ENCODE measurements at places on chromosomes 12 and 14. TPM values are rescaled to one million over a fixed set of nuclear protein-coding genes. Genes with fewer than 3 reads are reported as not detected.
A peak's percentile ranks its signal among the peaks of the same experiment; 100 is the strongest.

- DNase-seq, result no peak
Measured at GRCh38 chr12:50650285-50650684, 113.6 kb upstream of the ATF1 start.

DNA sequence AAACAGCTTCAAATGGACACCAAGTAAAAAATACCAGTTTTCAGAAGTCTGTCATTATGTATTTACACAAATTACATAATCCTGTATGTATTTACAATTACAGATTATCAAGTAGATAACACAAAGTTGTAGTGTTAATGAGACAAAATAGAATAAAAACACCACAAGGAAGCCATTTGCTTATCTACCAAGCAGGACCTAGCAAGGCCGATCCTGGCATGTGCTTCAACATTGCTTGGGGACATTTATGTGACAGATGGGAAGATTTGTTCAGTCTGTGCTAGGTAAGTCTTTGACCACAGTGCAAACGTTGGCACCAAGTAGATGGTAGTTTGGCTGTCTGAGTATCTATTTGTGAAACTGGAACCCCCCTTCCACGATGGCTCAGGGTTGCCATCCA, 35.8 kb downstream of the BCAT1 start:
- no peak for DNase-seq

- peak; percentile 77 for DNase-seq
Measured at GRCh38 chr14:36659010-36659821, 2.4 kb upstream of the PAX9 start.

DNA sequence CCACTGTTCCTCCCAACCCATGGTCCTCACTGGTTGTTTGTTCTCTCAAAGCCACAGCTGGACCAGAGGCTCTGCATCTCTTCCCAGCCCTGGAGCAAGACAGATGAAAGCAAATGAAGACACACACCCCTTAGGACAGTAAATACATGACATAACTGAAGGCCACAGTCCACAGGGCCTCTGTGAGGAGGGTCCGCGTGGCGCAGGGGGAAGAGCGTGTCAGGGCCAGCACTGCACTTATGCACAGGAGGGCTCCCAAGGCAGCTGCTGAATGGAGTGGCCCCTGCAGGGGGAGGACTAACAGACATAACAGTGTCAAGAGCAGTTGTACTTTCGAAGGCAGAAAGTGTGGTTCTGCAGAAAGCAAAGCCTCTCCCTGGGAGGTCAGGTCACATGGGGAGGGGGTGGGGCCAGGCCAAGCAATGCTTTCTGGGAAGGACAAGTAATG, 79.9 kb downstream of the CHGA start:
- DNase-seq, result no peak

DNA sequence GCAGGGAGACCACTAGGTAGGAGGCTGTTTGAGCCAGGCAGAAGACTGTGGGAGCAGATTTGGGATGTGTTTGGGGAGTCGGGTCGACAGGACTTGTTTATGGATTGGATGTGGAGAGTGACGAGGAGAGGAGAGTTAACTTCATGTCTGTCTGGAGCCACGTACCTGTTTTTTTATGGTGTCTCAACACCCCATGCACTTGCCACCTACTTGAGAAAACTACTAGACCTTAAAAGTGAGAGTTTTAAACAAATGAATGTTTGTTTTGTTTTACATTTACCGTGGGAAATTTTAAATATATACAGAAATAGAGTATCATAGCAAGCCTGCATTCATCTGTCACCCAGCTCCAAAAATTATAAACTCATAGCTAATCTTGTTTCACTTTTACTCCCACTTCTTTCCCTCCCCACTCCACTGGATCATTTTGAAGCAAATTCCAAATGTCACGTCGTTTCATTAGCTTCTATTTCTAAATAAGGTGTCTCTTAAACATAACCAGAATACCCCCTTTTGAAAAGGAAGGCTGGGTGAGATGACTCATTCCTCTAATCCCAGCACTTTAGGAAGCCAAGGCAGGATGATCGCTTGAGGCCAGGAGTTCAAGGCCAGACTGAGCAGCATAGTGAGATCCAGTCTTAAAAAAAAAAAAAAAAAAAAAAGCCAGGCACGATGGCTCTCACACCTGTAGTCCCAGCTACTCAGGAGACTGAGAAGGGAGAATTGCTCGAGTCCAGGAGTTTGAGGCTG, 136.2 kb downstream of the ANO6 start:
- DNase-seq, result no peak

DNA sequence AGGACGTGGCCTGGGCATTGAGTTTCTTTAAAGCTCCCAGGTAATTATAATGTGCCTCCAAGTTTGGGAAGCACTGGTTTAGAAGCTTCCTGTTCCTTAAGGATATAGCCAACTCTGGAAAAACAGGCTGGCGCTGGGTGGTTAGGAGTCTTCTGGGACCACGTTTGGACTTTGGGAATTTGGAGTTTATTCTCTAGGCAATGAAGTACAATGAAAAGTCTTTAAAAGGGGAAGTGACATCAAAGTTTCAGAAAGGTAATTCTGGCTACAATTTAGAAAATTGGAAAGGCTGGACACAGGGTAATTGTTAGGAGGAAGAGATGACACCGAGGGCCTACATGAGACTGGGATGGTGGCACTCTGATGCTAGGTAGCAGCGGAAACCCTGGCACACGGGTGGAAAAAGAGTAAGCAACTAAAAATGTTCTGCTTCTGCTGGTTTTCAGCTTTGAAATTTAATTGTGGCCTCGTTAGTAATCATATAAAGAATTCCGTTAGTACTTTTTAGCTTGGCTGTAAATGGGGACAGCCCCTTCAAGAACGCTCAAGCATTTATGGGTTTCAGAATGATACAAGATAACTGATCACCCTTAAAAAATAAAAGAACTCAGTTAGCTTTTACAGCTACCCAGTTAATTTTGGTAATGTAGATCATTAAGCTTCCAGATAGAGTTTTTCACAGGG, 12.7 kb upstream of the DCP1B start:
- no peak for DNase-seq

GRCh38 chr12:49827051-49827400, 1.2 kb downstream of the NCKAP5L start:
- no peak for DNase-seq

DNA sequence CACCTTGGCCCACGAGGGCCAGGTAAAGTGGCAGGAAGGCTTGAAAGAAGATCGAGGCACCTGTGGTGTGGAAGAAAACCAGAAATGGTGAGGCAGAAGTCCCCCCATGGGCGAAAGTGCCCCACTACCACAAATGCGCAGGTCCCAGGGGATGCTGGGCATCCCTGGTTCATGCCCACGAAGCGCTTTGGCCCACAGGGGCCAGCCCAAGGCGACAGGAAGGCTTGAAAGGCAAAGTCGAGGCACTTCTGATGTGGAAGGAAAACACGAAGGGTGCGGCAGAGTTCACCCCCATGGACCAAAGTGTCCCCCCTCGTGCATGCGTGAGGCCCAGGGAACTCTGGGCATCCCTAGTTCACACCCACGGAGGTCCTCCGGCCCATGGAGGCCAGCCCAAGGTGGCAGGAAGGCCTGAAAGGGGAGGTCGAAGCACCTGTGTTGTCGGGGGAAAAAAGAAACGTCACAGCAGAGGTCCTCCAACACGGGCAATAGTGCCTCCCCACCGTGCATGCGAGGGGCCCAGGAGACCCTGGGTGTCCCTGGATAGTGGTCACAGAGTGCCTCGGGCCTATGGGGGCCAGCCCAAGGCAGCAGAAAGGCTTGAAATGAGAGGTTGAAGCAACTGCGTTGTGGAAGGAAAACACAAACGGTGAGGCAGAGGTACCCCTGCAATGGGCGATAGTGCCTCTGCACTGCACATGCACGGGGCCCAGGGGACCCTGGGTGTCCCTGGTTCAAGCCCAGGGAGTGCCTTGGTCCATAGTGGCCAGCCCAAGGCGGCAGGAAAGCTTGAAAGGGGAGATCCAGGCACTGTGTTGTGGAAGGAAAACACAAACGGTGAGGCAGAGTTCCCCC, 373.9 kb downstream of the ALG10 start:
- peak; percentile 32 for DNase-seq

- no peak for DNase-seq
Measured at GRCh38 chr12:13099066-13099843, 4.2 kb downstream of the GSG1 start.

GRCh38 chr14:92728759-92729364, 19.6 kb downstream of the LGMN start:
- DNase-seq, result peak; percentile 58

GRCh38 chr12:1922985-1923384, 4.5 kb upstream of the CACNA2D4 start:
- DNase-seq, result no peak

GRCh38 chr14:22118899-22119477, 445.4 kb upstream of the OR4E1 start:
- DNase-seq, result no peak

GRCh38 chr12:62472472-62472871, 5.8 kb downstream of the MON2 start:
- no peak for DNase-seq

GRCh38 chr12:7190268-7191055, 976 bp downstream of the PEX5 start:
- DNase-seq, result peak; percentile 83

DNA sequence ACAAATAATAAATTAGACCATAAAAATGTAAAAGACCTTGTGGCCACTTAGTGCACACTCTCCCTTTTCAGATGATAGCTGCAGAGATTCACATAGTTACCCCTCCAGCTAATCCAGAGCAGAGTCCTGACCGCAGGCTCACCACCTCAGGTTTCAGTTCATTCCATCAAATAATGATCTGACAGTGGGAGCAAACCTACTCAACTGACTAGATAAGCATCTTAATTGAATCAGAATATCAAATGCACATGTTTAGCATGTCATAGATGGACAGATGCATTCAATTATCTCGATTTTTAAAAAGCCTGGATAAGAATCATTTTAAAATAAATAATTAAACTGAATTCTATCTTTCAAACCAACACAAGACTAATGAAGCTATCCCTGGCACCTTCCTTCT, 242.3 kb upstream of the PDZRN4 start:
- no peak for DNase-seq

- DNase-seq, result no peak
Measured at GRCh38 chr12:82835217-82835616, 148.5 kb downstream of the TMTC2 start.

GRCh38 chr12:8953773-8954402, 4.4 kb upstream of the M6PR start:
- DNase-seq, result no peak

DNA sequence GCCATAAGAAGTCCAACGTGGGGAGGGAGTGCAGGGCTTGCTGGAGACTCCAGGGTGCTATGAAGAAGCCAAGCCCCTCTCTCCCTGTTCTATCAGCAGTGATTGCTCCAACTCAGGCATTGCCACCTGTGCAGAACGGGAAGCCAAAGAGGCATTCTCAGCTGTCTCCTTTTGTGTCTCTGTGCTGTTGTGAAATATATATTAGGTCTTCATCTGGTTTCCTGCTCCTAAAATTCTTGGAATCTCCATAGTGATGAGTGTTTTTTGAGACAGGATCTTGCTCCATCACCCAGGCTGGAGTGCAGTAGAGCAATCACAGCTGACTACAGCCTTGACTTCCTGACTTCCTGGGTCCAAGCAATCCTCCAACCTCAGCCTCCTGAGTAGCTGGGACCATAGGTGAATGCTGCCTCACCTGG, 51.2 kb upstream of the AEBP2 start:
- no peak for DNase-seq

DNA sequence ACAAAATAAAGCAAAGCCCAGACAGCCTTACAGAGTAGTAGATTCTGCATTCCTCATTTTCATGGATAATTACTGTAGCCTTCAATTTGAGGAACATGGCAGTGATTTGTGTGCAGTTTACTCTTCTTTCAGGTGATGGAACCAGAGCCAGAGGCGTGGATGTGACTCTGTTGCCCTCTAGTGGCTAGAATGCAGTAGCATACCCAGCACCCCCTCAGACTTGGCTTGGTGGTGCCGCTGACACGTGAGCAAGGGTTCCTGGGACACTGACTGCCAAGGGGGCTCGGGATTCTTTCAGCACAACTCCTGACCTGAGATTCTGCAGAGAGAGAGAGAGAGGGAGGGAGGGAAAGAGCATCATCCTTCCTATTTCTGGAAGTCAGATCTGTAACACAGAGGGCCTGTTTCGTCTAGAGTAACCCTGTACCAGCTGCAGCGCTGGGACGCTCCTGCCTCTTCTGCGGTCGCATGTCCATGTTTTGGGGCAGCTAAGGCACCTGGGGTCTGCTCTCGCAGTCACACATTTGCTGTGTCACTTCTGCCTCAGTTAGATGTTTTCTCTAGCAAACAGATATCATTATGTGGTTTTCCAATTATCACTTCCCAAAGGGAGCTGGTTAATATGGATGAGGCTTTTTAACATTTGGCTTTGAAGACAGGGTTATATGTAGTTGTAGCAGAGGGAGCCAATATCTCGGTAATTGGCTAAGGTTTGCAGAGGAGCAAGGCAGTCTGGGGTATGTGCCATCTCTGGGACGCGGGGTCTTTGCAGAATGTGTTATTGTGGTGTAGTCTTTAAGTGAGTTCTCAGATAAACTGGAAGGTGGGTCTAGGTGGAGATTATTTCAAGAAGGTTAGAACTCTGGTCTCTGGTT, 428.1 kb downstream of the NRXN3 start:
- DNase-seq, result no peak

- DNase-seq, result peak; percentile 49
Measured at GRCh38 chr12:50117057-50117622, 5.1 kb downstream of the COX14 start.

DNA sequence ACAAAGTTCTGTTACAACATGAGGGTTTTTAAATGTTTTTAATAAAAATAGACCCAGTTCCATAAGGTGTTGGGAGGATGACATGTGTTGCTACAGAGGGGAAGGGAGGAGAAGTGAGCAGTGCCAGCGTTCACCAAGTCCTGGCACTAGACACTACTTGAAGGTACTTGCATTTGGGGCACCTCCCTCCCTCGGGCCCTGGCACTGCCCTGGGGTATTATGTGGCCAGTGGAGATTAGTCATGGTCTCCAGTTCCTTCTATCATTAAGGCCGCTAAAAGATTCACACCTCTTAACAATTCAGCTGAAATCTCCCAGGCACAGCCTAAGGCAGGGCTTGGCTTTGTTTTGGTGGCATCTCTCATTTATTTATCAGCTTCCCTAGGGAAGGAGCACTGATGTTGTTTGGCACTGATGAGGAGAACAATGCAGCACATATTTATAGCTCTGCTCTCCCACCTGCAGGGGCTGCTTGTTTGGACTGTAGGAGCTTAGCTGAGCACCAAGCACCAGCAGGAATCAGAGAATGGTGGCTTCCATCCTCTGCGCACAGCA, 155.5 kb upstream of the NTF3 start:
- DNase-seq, result no peak

DNA sequence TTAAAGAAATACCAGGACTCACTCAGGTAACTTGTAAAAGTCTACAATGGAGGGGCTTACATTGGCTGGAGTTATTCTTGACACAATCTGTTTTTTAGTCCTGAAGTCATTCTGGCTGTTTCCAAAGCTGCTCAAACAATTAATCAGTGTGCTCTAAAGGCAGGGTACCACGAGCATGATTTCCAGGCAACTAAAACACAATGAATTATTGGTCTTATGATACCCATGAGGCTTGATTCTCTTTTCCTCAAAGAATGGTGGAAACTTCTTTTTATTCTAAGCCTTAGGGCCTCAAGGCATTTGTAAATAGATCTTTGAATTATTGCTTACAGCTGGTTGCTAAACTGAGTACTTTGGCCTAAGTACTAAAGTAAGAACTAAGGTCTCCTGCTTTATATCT, 199.8 kb upstream of the PDZRN4 start:
- no peak for DNase-seq

Gene WNT1
- total RNA-seq, result not detected

Gene SLC7A7
- 17.5 TPM for total RNA-seq

Gene RNU4-1
- 5,081 TPM for total RNA-seq

Gene ASPG
- 3.2 TPM for total RNA-seq

Gene CHGA
- total RNA-seq, result not detected

Gene BEST3
- total RNA-seq, result not detected

Gene MLXIP
- total RNA-seq, result 81.4 TPM

All from posterior vena cava (tissue), 2 donors.